Suppressor macrophage treated with lipopolysaccharide for 4 hours (primary cell): ENCODE measurements at places on chromosomes 13 and 19.
A peak's percentile ranks its signal among the peaks of the same experiment; 100 is the strongest.

DNA sequence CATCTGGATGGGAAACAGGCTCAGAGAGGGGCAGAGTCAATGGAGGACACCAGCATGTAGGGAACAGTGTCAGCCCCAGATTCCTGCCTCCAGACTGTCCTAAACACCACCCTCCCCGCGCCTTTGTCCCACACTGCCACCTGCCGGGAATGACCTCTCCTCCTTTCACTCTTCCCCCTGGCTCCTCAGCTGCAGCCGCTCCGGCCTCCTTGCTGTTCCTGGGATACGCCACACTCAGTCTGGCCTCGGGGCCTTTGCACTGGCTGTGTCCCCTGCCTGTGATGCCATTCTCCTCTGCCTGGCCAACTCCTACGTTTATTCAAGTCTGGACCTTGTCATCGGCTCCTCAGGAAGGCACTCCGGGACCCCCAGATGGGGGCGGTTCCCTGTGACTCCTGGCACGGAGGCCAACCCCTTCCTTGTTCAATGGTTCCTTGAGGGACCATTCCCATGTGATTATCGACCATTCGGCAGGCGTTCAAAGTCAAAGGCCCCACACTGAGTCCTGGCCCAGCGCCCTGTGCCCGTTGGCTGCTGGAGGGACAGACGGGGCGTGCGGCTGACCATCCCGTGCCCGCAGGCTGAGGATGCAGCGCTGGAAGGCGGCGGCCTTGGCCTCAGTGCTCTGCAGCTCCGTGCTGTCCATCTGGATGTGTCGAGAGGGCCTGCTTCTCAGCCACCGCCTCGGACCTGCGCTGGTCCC is 15.8 kb downstream of the FUT6 start:
- no peak for DNase-seq

DNA sequence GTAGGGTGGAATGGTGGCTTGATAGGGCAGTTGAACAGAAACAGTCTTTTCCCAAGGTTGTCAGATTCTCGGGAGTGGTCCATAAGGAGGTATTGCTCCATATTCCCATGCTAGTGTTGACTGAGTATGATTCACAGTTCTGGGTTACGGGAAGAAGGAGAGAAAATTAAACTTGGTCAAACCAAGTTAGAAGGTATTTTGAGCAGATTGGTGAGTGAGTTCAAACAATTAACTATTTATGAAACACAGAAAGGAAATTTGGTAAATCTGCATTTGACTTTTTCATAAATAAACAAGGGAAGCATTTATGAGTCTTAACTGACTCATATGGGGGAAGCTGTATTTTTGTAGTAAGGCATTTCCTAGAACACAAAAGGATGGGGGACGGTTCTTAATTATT is 2419.4 kb downstream of the PCDH9 start:
- no peak for DNase-seq

DNA sequence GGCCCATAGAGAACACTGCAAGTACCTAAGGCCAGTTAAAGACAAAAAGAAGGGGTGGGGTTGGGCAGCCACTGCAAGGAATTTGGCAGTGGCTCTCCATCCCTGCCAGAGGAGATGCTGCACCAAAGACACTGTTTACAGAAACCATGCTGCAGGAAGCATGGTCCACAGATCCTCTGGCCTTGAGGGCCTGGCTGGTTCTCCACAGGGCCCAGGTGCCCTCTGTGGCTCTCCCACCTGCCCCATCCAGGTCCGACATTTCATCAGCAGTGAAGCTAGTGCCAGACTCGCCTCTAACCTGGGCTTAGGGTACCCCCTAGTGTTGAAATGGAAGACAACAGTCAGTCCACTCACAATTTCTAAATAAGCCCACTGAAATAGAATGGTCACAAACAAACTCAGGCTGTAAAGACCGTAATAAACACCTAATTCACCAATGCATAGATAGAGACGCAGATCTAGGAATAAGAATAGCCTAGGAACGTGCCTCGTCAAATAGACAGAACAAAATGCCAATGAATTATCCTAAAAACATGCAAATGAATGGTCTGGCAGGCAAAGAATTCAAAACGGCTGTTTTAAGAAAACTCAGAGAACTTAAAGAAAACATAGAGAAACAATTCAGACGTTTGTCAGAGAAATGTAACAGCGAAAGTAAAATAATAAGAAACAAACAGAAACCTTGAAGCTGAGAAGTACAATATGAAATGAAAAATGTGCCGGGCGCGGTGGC is 23.3 kb downstream of the LYPD4 start:
- peak; percentile 78 for DNase-seq

GRCh38 chr13:40153516-40153915 is 498.1 kb downstream of the COG6 start:
- no peak for DNase-seq

DNA sequence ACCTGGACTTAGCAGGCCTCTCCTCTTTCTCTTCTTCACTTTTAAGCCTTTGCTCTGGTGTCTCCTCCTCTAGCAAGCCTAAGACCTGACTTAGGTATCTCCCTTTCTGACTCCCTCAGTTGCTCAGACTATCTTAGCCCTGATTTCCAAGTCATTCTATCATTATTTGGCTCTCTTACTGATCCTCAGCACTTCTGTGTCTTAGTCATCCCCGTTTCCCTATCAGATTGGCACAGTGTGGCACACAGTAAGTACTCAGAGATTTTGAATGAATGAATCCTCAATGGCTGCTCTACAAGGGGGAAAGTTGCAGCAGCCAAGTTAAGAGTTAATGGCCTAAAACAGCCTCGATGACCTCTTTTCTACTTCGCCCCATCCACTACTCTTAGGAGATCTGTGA is 8.2 kb downstream of the KCTD12 start:
- DNase-seq: no peak

DNA sequence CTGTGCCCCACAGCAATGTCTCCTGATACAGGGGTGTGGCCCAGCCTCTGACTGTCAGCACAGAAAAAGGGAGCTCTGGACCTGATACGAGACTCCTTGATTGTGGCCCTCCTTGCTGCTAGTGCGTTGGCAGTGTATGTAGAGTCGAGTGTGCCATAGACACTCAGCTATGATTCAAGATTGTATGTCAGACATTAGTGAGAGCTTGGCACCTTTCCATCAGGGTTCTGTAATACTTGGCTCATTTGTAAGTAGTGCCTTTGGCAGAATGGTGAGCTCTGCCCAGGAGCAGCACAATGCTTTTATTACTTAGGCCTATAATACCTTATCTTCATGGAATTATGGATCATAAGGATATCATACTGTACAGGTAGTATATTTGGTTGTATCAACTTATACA is 83.4 kb downstream of the ATP8A2 start:
- DNase-seq: no peak

- DNase-seq: no peak
Measured at GRCh38 chr13:67232384-67232783, 2.2 kb upstream of the PCDH9 start.

DNA sequence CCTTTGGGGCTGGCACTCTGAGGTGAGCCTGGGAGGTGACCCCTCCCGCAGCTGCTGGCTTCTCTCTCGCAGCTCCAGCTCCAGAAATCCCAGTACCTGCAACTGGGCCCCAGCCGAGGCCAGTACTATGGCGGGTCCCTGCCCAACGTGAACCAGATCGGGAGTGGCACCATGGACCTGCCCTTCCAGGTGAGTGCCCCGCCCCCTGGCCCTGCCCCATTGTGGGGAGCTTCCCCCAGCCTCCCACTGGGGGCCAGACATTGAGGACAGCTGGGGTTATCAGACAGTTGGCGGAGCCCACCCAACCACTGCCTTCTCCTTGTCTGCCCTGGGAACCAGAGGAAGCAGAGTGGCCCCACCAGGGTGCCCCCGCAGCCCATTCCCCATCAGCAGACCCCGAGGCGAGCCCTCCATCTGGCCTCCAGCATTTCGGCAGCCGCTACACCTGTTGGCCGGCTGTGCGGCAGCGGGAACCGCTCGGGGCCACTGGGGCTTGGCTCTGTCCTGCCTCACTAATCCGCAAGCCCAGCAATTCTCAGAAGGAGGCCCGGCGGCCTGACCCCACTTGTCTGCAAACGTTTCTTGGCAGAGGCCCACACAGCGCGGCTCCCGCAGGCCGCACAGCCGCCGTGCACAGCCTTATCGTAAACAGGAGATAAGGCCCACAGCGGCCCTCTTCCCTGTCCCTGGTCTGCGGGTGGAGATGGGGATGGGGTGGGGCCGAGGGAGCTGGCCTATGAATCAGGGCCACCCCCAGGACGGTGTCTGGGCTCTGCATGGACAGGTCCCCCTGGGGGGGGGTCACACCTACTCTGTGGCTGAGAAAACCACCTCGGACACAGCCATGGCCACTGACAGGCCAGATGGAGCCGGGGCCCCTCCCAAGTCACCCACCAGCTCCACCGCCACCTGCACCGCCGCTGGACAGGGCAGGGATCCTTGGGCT is 48.0 kb downstream of the COMP start:
- DNase-seq: no peak

DNA sequence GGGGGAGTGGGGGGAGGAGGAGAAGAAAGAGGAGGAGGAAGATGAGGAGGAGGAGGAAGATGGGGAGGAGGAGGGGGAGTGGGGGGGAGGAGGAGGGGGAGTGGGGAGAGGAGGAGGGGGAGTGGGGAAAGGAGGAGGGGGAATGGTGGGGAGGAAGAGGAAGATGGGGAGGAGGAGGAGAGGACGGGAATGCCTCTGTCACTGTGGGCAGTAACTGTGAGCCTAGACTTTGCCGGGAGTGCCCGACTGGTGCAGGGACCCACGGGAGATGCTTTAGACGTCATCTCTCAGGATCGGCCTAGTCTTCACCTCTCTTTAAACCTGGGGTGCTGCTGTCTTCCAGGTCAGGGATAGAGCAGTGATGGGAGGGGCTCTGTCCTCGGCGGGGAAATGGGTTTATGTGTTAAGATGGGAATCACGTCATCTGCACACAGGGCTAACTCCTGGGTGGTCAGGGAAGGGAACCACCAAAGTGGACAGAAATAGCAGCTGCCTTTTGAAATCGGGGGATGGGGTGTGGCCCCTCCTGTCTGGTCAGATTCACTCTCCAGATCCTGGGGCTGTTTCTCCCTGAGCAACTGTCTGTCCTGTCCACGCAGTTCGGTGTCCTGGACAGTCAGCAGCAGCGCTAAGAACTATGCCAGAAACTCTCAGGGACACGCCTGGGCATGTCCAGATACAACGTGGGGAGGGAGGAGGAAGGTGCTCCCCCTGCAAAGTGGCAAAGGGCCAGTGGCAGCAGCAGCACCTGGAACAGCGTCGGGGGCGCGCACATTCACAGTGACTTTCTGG is 26.9 kb downstream of the GAS6 start:
- no peak for DNase-seq

DNA sequence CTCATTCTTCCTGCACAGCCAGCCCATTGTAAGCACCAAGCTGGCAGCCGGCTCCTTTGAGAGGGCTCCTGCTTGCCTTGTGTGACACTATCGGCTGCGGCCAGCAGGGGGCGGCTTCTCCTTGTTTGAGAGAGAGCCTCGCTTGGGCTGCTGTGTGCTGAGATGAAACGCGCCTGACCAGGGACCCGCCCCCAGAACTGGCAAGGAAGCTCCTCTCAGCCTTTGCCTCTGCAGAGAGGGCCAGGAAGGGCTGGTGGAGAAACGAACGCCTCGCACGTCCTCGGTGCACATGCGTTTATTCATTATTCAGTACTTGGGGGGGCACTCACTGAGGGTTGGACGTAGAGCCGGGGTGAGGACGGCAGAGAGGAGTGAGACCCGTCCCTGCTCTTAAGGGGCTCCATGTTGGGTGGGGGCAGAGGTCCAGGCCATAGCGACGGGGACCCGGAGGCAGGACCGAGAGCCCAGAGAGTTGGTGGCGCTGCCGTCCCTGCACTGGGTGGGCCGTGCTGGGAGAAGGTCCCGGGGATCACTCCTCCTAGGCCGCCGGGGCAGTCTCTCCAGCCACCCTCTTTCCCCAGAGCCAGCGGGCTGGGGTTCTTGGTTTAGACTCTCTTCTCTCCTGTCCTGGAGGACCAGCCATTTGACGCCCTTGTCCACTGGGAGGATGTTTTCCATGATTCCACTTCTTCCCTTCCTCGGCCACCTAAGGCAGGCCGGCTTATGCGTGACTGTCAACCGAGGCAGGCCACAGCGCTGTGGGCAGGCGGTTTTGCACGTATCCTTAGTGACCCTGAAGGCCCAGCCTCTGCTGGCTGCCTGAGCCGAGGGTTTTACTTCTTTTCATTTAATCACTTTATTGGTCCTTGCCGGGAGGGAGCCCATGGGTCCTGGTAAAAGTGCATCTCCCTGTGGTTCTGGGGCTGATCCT is 174.5 kb downstream of the KATNAL1 start:
- peak; percentile 93 for DNase-seq

DNA sequence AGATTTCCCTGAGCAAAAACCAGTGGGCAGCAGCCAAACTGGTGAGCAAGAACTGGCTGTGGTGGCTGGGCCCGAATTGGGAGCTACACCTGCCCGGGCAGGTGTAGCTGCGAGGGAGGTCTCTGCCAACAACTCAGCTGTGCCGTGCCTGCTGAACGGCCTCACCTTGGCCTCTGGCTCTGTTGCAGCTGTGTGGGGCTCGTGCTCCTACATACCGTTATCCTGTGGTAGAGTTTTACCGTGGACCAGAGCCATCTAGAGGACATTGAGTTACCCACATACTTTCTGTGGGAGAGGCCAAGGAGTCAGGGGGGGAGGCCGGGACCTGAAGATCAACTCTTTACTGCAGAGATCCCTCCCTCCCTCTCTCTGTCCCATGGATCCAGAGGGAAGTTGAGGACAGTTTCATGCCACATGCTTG is 113.2 kb downstream of the TM9SF2 start:
- DNase-seq: peak; percentile 16

DNA sequence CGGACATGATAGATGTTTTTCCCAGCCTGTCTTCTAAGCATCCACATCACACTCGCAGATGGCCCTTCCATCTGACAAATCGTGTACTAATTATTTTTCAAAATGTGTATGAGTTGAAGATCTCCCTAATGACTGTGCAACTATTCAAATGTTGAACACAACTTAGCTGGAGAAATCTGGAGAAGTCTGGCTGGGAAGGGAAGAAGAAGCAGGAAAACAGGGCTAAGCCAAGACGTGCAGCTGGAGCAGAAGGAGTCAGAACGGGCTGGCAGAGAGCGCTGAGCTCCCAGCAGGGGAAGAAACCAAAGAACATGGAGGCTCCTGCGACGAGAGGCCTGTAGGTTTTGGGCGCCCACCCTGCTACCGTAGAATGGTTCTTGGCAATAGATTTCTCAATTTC is 13.2 kb upstream of the LATS2 start:
- DNase-seq: no peak

- no peak for DNase-seq
Measured at GRCh38 chr13:25169951-25170553, 2.0 kb downstream of the AMER2 start.

DNA sequence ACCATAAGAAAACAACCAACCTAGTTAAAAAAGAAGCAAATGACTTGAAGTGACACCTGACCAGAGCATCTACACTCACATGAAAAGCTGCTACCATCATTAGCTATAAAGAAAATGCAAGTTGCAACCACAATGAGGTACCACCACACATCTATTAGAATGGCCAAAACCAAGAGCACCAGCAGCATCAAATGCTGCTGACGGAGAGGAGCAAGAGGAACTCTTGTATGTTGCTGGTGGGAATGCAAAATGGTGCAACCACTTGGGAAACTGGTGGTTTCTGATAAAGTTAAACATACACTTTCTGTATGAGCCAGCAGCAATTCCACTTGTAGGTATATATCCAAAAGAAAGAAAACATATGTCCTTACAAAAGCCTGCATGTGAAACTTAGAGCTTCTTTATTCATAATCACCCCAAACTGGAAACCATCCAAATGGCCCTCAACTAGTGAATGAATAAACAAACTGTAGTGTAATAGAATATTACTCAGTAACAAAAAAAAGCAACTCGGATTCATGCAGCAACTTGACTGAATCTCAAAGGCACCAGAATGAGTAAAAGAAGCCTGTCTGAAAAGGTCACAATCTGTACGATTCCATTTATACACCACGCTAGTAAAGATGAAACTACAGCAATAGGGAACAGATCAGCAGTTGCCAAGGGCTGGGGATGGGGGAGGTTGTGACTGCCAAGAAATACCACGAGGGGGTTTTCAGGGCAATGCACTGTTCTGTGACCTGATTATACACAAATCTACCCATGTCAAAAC is 60.9 kb upstream of the RANBP3 start:
- DNase-seq: peak; percentile 34
